ENCODE measurements at places on chromosomes 6 and 20.
A peak's percentile ranks its signal among the peaks of the same experiment; 100 is the strongest.

- DNase-seq, result no peak
These were observed 78.7 kb upstream of the LOC128125822 start for GRCh38 chr6:63493557-63493956.

GRCh38 chr6:165876588-165876987 lies 213.5 kb upstream of the PDE10A start:
- DNase-seq, result no peak

DNA sequence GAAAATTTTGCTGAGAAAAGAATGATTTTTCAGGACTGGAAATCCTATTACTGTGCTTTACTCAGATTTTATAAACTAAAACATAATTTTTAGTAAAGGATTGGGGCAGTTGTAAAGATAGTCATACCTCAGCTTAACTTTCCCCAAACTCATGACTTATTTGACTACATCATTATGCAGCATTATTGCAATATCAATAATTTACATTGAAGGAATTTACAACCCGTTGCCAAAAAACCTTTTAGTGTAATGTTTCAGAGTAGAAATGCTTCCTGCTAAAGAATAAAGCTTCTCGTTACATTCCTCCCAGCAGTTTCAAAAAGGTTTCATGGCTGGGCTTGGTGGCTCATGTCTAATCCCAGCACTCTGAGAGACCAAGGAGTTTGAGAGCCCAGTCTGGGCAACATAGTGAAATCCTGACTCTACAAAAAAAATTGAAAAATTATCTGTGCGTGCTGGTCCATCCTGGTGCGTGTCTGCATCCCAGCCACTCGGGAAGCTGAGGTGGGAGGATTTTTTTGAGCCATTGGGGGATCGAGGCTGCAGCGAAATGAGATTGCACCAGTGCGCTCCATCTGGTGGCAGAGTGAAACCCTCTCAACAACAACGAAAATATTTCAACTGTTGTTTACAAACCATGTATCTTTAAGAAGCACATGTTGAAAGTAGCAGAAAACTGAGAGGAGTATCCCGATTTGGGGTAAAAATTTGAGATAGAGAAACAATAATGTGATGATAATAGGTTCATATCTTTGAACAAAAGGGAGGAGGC lies 4.4 kb downstream of the AMD1 start:
- DNase-seq, result no peak

- no peak for DNase-seq
These were observed 71.4 kb upstream of the SHLD1 start for GRCh38 chr20:5678777-5679176.

DNA sequence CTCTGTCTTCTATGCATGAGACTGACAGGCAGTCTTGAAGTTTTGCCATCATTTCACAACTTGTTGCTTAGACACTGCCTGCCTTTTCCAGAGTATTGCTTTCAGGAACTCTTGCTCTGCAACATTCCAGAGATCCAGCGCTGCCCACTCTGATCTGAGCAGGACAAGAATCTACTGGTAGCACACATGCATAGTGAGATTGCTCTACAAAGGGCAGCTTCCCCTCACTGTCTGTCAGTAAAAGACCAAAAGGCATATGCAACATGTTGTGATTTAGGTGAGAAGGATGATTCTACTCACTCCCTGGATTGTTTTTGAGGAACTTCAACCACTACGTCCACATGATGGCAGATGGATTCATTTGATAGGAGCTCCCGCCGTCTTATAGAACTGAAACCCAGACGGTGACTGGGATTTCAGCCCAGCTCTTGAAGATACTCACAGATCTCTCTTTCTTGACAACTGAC lies 259.1 kb downstream of the ARID1B start:
- DNase-seq, result peak; percentile 24

DNA sequence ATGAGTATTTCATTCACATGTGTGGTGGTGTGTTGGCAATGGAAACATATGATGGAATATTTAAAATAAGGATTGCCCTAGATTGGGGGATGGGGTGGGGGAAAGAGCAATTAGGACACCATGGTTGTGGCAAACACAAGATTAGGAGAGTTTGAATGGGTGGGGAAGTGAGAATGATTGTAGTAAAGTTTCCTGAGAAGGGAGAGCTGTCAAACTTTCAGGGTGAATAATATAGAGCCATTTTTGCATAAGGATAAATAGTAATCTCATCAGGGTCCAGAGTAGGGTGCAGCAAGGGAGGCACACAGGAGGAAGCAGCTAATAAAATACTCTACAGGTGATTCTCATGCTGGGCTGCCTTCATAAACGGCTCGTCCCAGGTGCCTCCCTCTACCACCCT lies 294.9 kb upstream of the MARCKS start:
- no peak for DNase-seq

GRCh38 chr6:155291291-155291690 lies 23.0 kb downstream of the TFB1M start:
- DNase-seq, result no peak

DNA sequence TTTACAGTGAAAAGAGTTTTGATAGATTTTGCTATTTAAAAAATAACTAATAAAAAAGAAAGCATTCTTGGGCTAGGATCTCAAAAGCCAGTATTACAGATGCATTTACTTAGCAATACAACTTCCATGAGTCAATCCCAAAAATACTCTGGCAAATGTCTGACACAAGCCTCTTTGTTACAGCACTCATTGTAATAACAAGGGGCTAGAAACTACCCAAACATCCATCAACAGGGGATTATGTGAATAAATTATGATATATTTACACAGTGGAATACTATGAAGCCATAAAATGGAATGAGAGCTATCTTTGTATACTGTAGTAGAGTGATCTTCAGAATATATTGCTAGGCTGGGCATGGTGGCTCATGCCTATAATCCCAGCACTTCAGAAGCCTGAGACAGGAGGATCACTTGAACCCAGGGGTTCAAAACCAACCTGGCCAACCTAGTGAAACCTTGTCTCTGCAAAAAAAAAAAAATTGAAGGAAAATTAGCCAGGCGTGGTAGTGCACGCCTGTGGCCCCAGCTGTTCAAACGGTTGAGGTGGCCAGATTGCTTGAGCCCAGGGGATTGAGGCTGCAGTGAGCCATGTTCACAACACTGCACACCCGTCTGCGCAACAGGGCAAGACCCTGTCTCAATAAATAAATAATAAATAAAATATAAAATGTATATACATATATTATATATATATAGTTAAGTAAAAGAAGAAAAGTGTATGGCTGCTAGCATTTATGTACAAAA lies 34.7 kb upstream of the TOP1 start:
- no peak for DNase-seq

GRCh38 chr6:47634210-47635047 lies 64.0 kb upstream of the ADGRF4 start:
- no peak for DNase-seq

GRCh38 chr20:49400904-49401303 lies 81.6 kb downstream of the KCNB1 start:
- no peak for DNase-seq

DNA sequence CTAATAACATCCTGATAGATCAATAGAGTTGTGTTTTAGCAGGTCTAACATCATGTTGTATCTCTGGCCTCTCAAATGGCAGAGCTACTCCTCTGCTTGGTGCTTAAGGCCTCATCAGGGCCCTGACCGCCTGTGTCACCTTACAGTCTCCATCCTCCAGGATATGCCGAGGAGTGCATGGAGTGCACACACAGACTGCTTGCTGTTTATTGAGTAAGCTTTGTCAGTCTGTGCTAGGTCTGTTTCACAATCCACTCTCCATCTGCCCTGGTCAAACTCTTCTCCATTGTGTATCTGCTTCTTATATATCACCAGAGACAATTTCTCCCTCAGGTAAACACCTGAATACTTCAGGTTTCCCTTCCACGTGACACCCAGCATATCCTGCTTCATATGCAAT lies 136.1 kb downstream of the SLC24A3 start:
- DNase-seq, result no peak

GRCh38 chr6:104683809-104684208 lies 175.9 kb downstream of the HACE1 start:
- no peak for DNase-seq

DNA sequence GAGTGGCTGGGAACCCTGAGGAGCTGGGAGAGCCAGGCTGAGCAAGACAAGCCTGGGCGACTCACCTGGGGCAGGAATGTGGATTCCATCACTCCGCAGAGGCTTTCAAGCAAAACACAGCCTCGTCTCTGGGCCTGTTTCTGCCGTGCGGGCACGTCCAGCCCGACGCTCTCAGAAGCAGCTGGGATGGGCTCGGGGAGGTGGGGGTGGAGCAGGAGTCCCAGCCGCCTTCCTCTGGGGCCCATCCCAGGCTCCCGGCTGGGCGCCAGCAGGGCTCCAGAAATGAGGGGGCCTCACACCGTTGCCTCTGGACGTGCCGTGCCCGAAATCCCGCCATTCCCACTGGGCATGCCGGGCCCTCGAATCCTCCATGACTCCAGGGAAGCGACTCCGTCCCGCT lies 8.7 kb upstream of the RPS21 start:
- DNase-seq, result no peak

DNA sequence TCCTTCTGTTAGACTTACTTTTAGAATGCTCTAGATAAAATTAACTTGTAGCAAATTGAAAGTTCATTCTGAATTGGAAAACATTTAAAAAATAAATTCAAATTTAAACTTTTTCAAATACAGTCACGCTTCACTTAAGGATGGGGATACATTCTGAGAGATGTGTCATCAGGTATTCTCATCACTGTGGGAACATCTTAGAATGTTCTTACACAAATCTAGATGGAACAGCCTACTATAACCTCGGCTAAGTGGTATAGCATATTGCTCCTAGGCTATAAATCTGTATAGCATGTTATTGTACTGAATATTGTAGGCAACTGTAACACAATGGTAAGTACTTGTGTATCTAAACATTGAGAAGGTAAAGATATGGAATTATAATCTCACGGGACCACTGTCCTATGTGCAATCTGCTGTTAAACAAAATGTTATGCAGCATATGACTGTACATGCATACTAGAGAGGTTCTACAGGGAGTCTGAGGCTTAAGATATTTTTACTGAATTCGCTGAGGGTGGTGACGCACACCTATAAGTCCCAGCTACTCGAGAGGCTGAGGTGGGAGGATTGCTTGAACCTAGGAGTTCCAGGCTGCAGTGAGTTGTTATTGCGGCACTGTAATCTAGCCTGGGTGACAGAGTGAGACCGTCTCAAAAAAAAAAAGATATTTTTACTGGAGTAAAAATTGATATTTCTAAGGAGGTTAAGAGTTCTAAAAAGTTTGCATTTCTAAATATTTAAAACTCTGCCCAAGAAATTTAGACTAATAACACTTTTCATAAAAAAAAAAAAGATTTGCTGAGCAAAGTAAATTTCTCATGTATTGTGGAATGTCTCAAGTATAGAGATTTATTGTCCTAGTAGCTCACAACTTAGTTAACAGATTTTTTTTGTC lies 87.3 kb upstream of the TULP1 start:
- DNase-seq, result no peak

DNA sequence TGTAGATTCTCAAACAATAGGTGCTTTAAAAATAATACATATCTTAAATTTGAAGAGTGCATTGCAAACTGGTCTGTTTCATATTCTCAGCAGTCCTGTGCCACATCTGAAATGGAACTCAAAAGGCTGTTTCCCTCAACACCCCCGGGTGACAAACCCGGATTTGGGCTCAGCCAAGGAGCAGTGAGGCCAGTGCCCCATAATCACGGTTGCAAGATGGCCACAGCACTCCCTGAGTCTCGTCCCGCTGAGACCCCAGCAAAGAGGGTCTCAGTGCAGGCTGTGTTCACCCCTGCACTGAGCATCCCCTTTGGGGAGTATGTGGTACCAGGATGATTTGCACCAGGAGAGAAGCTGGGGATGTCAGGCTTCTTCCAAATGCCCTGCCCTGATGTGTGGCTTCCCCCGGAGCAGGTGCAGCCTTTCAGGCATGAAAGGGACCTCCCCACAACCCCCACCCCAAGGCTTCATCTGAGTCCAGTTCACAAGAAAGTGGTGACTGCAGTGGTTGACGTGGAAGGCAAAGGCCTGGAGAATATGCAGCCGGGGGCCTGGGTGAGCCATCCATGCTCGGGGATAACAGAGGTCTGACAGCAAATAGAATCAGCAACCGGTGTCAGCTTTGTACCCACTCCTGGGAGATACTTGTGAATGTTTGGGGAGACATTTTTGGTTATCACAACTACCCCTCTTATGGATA lies 202.9 kb downstream of the SYNDIG1 start:
- no peak for DNase-seq

GRCh38 chr6:47476781-47477496 lies 650 bp upstream of the CD2AP start:
- no peak for DNase-seq

DNA sequence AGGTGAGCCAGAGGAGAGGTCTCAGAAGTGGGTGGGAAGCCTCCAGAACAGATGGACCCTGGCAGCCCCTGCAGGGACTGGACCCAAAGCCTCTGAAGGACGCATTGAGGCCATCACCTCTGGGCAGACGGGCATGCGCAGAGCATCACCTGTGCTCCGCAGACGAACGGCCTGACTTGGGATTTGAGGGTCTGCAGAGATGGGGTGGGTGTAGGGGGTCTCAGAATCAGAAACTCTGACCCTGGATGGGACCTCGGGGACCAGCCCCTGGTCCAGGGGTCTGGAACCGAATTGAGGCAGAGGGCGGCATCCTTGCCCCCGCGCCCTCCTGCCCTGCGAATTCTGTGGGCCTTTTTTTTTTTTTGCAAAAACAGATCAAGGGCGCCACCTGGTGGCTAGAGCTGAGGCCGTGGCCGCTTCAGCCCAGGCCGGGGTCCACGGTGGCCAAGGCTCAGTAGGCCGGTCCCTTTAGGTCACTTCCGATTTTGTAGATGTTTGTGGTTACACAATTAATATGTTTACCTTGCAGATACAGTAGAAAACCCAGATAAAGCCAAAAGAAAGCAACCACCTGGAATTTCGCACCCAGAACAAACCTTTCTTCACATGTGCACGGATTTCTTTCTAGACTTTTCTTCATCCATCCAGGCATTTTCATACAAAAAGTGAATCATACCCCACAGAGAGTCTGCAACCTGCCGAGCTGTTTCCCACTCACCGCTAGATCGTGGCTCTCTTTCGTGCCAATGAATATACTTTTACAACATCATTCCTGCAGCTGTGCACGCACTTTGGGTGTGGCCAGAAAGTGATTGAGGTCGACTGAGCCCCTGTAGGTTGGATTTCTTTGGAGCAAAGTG lies 25.9 kb downstream of the ZBP1 start:
- DNase-seq, result no peak

DNA sequence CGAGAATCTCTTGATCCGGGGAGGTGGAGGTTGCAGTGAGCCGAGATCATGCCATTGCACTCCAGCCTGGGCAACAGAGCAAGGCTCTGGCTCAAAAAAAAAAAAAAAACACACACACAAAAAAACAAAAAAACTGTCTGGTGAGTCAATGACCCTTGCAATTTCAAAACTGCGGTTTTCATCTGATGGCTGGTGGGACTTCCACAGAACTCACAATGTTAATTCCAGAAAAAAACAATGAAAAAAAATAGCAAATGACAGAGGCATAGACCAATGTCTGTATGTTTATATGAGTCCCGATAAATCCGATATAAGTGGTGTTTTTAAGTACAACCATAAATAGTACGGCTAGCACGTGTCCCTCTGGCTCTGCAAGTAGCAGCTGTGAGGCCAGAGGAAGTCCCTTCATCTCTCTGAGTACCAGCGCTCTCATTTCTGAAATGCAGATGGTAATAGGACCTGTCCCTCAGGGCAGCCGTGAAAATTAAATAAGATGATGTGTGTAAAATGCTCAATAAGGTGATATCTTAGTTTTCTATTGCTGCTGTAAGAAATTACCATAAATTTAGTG lies 21.9 kb upstream of the PTPN1 start:
- no peak for DNase-seq

- no peak for DNase-seq
These were observed 14.3 kb upstream of the PIM1 start for GRCh38 chr6:37155394-37156312.

GRCh38 chr6:16834242-16834641 lies 73.0 kb upstream of the ATXN1 start:
- no peak for DNase-seq

Measured in AG09309 (cell line).